ENCODE measurements at places on chromosomes 1 and 21.
A peak's percentile ranks its signal among the peaks of the same experiment; 100 is the strongest.

DNA sequence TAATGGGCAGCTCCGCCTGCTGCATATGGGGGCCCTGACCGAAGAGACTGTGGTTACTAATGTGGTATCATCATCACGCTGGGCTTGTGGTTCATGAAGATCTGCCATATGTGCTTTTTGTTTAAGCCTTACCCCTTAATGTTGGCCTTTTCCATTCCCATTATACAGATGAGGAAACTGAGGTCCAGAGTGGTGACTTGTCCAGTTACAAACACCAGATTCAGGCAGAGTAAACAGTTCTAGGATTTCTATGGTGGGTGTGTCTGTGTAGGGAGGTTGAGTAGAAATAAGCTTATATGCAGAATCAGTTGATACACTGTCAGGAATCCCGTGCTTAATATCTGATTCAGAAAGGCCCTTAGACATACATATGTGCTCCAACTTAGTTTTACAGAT lies 691 bp downstream of the UTP11 start:
- DNase-seq, result no peak

DNA sequence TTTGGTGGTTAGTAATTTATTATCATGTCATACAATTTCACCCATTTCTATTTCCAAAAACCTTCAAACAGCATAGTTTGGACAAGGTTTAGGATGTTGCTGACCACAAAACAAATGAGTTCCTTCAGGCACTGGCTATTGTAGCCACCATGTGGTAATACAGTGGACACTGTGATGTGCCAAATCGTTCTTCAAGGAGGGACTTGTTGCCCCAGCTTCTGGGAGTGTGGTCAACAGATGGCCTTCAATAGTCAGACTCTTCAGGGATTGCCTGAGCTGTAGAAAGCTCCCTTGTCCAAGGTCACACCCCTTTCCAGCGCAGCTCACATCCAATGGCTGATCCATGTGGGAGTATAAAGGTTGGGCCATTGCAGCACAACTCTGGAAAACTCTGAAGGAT lies 2.6 kb downstream of the PDE4B start:
- DNase-seq, result no peak

DNA sequence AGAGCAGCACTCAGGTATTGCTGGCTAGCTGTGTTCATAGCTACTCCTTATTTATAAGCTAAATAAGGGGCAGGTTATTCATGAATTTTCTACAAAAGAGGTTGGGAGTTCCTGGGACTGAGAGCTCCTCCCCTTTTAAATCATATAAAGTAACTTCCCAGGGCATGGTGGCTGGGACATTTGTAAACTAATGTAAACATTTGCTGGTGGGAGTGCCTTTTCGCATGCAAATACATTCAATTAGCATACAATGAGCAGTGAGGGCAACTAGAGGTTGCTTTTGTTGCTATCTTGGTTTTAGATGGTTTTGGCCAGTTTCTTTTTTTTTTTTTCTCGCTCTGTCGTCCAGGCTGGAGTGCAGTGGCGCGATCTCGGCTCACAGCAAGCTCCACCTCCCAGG lies 43.4 kb downstream of the GNPAT start:
- DNase-seq, result no peak

- no peak for DNase-seq
Measured at GRCh38 chr1:18739408-18739807, 108.8 kb downstream of the PAX7 start.

GRCh38 chr1:150563340-150564038 lies 14.3 kb downstream of the ADAMTSL4 start:
- DNase-seq, result peak; percentile 90

DNA sequence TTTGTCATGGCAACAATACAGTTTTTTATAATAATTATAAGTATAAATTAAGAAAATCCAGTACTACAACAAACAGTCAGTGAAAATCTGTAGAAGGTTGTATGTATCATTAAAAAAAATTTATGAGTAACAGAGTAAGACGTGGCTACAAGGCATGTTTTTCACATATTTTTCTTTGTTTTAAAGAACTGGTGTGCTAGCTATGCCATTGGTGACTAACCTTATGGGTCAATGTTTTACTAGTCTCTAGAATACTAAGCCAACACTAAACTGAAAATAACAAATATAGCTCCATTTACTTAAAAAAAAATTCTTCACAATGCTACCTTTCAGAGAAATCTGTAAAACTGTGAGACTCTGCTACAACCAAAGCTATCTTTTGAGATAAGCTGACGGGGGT lies 261.5 kb downstream of the ADGRL2 start:
- DNase-seq, result no peak

DNA sequence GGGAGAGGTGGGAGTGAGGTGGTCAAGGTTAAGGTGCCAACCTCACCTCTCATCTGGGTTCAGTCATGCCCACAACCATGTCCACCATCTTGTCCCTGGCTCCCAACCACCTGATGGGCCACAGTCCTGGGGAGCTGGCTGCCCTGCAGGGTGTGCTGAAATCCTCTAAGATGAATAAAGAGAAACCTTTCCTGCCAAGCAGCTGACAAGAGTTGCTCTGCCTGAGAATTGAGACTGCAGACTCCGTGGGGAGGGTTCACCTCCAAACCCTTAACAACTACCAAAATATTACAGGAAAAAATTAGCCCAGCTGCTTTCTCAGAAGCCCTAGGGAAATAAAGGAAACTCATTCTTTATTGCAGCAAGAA lies 15.2 kb upstream of the FGR start:
- peak; percentile 60 for DNase-seq

GRCh38 chr21:36747041-36747814 lies 48.3 kb downstream of the SIM2 start:
- no peak for DNase-seq

- DNase-seq, result peak; percentile 62
Measured at GRCh38 chr1:55060133-55060999, 21.0 kb downstream of the PCSK9 start.

GRCh38 chr1:94067196-94067595 lies 53.8 kb downstream of the ABCA4 start:
- DNase-seq, result no peak

DNA sequence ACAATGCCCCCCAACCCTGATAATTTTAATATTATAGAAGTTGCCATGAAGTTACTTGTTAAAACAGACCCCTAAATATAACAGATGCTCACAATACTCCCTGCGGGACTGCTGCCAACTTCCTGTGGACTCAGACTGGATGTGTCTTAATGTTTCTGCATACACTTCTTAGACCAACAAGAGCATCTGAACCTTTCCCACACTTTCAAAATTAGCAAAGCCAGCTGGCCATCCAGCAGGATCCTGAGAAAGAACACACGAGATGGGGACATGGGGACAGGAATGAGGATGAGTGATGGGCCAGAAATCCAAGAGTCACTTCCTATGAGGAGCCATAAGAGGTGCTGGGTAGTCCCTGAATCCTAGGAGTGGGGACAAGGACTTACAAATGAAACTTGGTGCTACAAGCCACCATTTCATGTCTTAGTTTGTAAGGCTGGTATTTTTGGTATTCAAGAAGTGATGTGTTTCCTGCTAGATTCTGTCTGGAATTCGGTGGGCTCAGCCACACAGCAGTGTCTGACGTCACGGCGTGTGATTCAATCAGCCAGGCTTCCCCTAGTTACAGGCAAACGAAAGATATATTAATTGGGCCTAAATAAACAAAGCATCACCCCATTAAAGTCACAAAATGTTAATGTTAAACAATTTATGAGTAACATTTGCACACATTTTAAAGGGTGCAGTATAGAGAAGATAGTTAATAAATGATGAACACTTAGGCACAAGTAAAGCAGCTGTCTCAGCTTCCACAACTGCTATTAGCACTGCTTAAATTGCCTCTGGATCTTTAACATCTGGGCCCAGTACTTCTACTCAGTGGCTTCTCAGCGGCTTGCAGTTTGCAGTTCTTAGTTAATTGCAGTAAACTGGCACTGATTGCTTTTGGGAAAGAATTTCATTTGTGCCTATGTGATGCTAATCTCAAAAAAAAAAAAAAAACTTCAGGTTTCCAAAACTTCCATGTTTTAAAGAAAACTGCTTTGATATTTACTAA lies 41.2 kb upstream of the RGS8 start:
- no peak for DNase-seq

DNA sequence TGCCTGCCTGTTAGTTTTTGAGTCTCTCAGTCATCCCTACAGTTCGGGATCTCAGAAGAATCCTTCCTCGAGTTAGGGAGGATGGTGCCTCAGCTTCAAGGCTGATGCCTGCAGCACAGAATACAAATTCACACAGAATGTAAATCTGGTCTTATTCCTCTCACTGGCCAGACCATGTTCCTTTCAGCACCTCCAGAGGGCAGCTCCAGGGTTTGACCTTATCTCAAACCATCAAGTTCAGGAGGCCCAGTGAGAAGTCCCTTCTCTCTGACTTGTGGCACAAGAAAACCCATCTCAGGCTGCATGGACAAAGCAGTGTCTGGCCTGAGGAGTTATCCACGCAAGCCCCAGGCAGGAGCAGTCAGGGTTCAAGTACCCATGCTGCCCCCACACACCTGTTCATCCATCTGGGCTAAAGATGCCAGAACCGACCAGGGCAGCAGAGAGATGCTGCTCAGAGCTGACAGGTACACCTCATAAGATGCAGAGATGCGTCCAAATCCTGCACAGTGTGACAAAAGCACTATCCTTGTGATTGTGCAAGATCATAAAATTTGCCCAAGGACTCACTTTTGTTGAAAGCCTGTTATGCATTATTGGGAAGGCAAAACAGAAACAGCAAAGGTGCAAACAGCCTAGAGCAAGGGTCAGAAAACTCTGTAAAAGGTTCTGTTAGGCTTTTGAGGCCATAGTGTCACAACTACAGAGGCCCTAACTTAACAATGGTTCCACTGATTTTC lies 49.8 kb downstream of the BCAR3 start:
- DNase-seq, result no peak

GRCh38 chr1:1083416-1084371 lies 9.6 kb upstream of the RNF223 start:
- DNase-seq, result no peak

GRCh38 chr1:193185211-193185610 lies 1.2 kb downstream of the B3GALT2 start:
- no peak for DNase-seq

DNA sequence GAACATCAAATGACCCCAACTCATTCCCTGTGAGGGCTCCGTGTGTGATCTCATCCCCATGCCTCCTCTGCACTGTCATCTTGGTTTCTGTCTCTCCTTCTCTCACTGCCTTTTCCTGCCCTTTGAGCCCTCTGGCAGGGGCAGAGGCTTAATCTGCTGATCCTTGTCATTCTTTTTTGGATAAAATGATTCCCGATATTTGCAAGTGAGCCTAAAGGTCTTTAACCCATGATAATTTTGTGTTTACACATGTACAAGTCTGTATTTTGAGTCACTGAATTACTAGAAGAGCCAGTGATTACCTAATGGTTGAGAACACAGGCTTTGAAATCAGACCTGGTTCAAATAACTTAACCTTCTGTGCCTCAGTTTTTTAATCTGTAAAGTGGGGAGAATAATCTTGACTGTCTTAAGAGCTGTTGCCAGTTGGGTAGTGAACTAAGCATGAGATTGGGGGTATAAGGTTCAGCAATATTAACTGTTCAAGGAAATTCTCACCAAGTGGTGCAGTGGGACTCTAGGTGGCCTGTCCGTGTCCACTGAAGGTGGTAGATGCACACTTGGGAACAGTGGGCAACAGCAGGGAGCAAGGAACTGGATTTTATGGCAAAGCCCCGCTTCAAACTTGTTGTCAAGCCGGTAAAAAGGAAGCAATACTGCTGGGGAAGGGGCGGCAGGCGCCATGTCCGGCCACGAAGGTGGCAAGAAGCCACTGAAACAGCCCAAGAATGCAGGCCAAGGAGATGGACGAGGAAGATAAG lies 1.6 kb downstream of the ECHDC2 start:
- peak; percentile 60 for DNase-seq

DNA sequence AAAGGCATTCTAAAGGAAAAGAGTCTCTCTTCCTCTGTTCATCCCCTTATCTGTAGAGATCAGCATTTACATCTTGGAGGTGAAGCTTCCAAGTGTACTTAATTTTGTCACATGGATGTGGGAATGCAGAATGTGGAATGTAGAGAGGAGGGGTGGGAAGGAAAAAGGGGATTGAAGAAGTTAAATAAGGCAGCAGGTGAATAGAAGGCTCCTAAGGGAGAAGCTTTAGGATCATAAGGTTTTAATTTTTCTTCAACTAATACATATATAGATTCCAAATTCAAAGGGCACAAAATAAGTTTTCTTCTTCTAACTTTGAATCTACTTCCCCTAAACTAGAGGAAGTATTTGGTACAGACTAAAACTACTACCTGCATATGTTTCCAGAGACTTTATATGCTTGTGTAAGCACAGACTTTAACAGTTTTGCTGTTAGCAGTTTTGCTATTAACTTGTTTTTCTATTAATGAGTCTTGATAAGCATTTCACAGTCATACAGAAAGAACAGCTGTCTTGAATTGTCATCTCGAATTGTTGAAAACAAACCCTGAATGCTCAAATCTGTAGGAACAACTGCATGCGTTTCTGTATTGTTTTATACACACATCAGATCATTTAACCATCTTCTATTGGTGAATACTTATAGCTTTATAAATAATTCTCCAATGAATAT lies 12.7 kb downstream of the TENT5C start:
- no peak for DNase-seq

DNA sequence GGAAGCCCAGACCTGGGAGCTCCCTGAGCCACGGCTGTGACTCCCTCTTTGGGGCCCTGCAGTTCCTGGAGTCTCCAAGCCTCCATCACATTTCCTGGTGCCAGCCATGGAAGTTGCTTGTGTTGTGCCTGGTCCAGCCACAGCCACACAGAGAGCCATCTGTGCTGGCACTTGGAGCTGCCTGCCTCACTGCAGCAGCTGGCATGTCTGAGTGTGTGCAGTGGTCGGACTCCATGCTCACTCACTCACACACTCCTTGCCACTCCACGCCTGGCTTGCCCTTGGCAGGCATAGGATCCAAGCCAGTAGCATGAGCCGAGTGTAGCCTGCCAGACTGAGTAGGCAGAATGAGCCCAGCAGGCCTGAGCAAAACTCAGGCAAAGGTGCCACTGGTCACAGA lies 516.3 kb upstream of the BEND5 start:
- no peak for DNase-seq

- DNase-seq, result no peak
Measured at GRCh38 chr1:182601913-182602312, 2.3 kb downstream of the RGS16 start.

GRCh38 chr1:75334876-75335389 lies 200.7 kb downstream of the LHX8 start:
- no peak for DNase-seq

- no peak for DNase-seq
Measured at GRCh38 chr21:33974513-33975468, 59.2 kb upstream of the ATP5PO start.

- peak; percentile 79 for DNase-seq
Measured at GRCh38 chr1:156114919-156115513, 505 bp downstream of the LMNA start.

- peak; percentile 87 for DNase-seq
Measured at GRCh38 chr21:34845521-34846451, 177.0 kb downstream of the CLIC6 start.

GRCh38 chr1:1777583-1777899 lies 729 bp downstream of the NADK start:
- DNase-seq, result no peak

- DNase-seq, result no peak
Measured at GRCh38 chr1:175742790-175743459, 470 bp downstream of the TNR start.

GRCh38 chr1:3865606-3866160 lies 8.4 kb downstream of the DFFB start:
- DNase-seq, result no peak

- peak; percentile 82 for DNase-seq
Measured at GRCh38 chr1:28737307-28738132, 780 bp downstream of the YTHDF2 start.

- DNase-seq, result no peak
Measured at GRCh38 chr1:65343286-65343685, 33.9 kb downstream of the DNAJC6 start.

- no peak for DNase-seq
Measured at GRCh38 chr1:18077657-18078215, 29.9 kb upstream of the IGSF21 start.
